Tibial nerve (tissue), 4 donors: ENCODE measurements at places on chromosomes 7 and 10.
A peak's percentile ranks its signal among the peaks of the same experiment; 100 is the strongest.

- peak overlapping the region; percentile 22 for H3K27ac ChIP-seq
- H3K4me3 ChIP-seq: no peak overlapping the region
- H3K4me1 ChIP-seq: no peaks in the 10 kb centered on the region
- H3K27me3 ChIP-seq: no peaks in the 10 kb centered on the region
These were observed 109.3 kb upstream of the RHEB start for GRCh38 chr7:151628846-151629604.

GRCh38 chr7:34153656-34154270 lies 248.4 kb downstream of the BMPER start:
- H3K4me1 ChIP-seq: no peaks in the 10 kb centered on the region
- H3K27ac ChIP-seq: no peak overlapping the region
- DNase-seq: no peak
- H3K4me3 ChIP-seq: no peak overlapping the region

DNA sequence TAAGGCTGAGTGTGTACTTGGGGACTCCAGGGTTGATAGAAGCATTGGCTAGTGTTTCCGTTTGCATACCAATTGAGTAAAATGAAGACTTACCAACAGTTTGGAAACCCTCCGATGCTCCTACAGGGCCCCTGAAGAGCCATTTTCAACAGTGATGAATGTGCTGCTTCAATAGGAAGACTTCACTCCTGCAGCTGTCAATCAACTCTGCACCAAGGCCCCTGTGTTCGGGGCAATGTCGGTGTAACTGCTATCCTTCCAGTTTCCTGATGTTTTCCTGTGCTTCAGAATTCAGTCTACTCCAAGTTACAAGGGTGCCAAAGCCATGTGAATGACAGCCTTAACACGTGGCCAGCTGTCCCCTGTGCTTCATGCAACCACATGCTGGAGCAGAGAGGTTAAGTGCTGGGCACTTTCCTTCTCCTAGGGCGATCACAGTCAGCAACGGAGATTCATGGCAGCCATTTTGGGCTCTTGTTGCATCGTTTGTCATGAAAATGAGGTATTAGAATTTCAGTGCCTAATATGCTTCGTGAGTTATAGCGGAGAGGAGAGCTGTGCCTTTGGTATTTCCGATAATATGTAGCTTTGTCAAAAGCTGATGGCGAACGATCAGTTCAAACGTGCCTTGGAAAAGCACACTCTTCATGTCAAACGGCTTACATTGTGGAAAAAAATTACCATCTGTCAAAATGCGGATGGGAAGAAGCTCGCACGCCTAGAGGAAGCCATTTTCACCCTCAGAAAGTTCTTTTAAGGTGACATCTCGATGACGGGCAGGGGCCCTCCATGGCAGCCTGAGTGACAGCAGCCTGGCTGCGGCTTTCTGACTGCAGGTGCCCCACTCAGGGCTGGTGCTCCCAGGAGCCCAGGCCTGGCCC lies 287.8 kb downstream of the ACTR3B start:
- DNase-seq: no peak
- no peaks in the 10 kb centered on the region for H3K36me3 ChIP-seq
- H3K4me3 ChIP-seq: no peak overlapping the region
- H3K27me3 ChIP-seq: no peaks in the 10 kb centered on the region
- no peaks in the 10 kb centered on the region for H3K4me1 ChIP-seq

DNA sequence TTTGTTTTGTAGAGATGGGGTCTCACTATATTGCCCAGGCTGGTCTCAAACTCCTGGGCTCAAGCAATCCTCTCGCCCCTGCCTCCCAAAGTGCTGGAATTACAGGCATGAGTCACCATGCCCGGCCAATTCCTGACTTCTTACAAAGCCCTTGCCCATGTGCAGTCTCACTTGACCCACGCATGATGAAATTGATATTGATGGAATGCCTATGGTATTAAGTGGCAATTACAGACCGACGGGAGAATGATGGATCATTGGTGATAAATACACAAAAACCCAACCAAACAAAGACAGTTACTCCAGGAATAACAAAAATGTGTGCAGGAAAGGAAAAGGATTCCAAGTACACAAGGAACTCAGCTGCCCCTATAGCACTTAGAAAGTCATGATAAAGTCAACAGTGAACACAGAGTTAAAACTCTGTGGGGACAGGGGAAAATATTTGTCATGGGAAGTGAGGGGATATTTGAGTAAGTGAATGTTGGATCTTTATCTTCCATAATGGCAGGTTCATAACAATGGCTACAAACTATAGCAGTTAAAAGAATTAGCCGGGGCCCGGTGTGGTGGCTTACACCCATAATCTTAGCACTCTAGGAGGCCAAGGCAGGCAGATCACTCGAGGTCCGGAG lies 21.6 kb downstream of the HIP1 start:
- H3K36me3 ChIP-seq: no peaks in the 10 kb centered on the region
- H3K4me1 ChIP-seq: peaks cover 6% of the 10 kb centered on the region
- no peak overlapping the region for H3K27ac ChIP-seq
- H3K4me3 ChIP-seq: no peak overlapping the region
- H3K27me3 ChIP-seq: no peaks in the 10 kb centered on the region
- DNase-seq: no peak

- peak overlapping the region; percentile 71 for H3K27ac ChIP-seq
- no peaks in the 10 kb centered on the region for H3K36me3 ChIP-seq
- H3K27me3 ChIP-seq: no peaks in the 10 kb centered on the region
- no peak overlapping the region for H3K4me3 ChIP-seq
- no peak for DNase-seq
- no peaks in the 10 kb centered on the region for H3K4me1 ChIP-seq
These were observed 89.8 kb upstream of the ANK3 start for GRCh38 chr10:60479305-60480020.

DNA sequence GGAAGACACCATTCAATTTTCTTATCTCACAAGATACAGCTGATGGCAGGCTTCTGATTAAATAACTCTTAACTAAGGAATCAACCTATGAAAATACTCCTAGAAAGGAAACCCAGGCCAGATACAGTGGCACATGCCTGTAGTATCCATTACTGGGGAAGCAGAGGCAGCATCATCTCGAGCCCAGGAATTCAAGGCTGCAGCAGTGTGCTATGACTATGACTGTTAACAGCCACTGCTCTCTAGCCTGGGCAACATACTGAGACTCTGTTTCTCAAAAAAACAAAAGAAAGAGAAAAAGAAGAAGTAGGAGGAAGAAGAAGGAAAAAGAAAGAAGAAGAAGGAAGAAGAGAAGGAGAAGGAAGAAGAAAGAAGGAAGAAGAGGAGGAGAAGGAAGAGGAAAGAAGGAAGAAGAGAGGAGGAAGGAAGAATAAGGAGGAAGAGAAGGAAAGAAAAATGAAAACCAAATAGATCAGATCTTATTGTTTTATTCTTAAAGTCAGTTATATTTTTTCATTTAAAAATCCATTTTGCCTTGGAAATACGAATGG lies 18.0 kb downstream of the DPY19L1 start:
- H3K27me3 ChIP-seq: no peaks in the 10 kb centered on the region
- H3K4me3 ChIP-seq: no peak overlapping the region
- H3K27ac ChIP-seq: no peak overlapping the region
- no peak for DNase-seq
- no peaks in the 10 kb centered on the region for H3K36me3 ChIP-seq

DNA sequence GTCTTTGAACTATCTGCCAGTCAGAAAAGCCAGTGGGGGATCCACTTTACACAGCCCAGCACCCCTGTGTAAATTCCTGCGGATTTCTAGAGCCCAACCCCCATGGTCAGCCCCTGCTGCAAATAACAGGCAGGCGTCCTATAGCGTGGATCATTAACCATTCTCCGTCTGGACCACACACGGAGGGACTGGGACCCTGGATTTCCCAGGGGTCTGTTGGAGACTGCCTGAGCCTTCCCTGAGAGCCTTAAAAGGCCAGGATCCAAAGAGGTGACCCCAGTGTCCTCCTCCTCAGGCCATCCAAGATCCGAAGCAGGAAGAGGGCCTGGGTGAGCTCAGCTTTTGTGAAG lies 11.2 kb upstream of the GRID1 start:
- H3K4me3 ChIP-seq: no peak overlapping the region
- peaks cover 4% of the 10 kb centered on the region for H3K4me1 ChIP-seq
- H3K27ac ChIP-seq: no peak overlapping the region
- peaks cover 43% of the 10 kb centered on the region for H3K27me3 ChIP-seq

DNA sequence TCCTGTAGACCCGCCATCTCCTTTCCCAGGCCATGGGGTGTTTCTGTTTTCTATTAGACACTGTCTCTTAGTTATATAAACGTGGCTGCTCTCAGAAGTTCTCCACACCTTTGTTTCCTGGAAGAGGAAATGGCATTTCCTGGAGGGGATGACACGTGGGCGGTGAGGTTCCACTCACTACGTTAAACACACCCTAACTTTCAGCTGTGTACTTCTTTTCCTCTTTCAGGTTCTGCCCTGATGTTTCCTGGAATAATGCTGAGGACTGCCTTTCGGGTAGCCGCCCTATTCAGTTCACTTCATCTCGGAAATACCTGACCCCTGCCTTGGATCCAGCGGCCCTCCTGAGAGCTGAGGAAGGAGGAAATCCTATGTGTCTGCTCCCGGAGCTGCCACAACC lies 3.4 kb upstream of the PRKCQ start:
- no peaks in the 10 kb centered on the region for H3K36me3 ChIP-seq
- H3K4me1 ChIP-seq: peaks cover 14% of the 10 kb centered on the region
- no peak for DNase-seq

DNA sequence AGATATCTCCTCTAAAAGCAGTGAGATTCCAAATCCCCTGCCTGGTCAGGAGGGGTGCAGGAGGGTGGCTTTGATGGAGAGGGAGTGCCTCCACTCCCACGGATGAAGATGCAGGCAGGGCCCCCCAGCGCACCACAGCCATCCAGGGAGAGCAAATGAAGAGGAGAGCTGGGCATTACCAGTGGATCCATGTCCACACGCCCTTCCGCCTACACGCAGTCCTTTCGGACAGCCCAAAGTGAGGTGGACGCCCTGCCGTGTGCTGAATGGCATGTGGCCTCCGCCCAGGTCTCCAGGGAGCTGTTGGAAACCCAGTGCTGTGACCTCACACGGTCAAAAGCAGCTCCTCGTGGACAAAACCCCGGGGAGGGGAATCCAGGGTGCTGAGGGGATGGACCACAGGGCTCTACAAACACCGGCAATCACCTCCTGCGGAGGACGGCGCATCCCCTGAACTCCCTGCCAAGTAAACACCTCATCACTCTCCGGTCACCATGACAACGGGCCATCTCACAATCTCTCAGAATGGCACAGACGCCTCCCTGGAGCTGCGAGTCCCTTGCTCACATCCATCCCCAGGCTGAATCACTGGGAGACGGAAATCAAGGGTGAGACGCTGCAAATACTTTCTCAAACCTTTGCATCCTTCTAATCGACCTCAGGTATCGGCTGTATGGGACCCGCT lies 35.0 kb upstream of the DNAAF5 start:
- no peak overlapping the region for H3K27ac ChIP-seq
- H3K4me3 ChIP-seq: no peak overlapping the region
- DNase-seq: no peak
- no peaks in the 10 kb centered on the region for H3K4me1 ChIP-seq
- H3K27me3 ChIP-seq: no peaks in the 10 kb centered on the region
- H3K36me3 ChIP-seq: peaks cover 25% of the 10 kb centered on the region

GRCh38 chr10:49569031-49569631 lies 30.2 kb upstream of the ERCC6 start:
- no peaks in the 10 kb centered on the region for H3K4me1 ChIP-seq
- no peaks in the 10 kb centered on the region for H3K27me3 ChIP-seq
- no peaks in the 10 kb centered on the region for H3K36me3 ChIP-seq
- DNase-seq: no peak

DNA sequence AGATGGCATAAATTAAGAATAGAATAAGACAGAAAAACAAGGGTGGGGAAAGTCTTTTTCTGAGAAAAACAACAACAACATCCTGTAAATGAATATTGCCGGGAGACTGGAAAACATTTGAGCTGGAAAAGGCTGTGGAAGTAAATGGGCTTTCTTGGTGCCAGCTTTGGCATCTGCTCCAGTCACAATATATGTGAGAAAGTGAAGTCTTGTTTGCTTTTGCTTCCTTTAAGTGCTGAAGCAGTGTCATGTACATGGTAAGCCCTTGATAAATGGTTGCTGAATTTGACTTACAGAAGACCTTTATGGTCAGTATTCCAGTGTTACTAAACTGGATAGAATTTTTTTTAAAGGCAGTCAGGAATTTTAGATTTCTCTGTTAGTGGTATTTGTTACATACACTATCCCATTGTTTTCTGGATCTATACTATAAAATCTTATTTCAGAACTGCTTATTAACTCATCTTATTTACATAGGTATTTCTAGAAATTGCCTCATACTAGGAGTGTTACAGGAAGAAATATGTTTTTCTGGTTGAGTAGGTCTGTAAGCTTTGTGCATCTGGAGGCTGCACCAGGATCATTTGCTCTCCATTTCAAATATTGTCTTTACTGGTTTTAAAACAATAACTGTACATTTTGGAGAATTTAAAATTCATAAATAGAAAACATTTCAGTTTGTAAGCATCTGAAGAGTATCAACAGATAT lies 201.7 kb upstream of the FOXP2 start:
- H3K27ac ChIP-seq: no peak overlapping the region
- no peaks in the 10 kb centered on the region for H3K4me1 ChIP-seq
- H3K4me3 ChIP-seq: no peak overlapping the region
- no peak for DNase-seq
- H3K27me3 ChIP-seq: no peaks in the 10 kb centered on the region

DNA sequence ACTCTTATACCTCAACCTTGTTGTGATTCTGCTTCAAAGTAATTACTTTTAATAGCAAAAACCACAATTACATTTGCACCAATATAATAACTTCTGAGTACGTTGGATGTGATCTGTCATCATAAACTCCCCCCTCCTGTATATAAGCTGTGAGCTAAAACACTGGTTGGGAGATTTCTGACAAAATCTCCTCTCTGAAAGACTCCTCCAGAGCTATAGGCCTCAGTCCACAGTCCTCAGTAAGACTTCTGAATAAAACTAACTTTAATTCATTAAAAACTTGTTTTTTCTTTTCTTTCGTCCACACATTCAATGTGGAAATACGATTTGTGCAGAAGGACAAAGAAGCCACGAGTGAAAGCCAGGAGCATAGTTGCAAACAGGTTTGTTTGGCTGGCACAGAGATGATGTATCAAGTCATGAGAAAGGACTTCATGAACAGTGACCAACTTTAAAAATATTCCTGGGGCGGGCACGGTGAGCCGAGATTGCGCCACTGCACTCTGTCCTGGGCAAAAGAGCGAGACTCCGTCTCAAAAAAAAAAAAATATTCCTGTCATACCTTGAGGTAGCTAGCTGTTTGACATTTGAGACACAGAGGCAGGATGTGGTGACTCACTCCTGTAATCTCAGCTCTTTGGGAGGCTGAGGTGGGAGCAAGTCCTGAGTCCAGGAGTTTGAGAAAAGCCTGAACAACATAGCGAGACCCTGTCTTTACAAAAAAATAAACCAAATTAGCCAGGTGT lies 91.1 kb upstream of the ARHGAP21 start:
- no peak overlapping the region for H3K27ac ChIP-seq
- no peak for DNase-seq
- H3K27me3 ChIP-seq: no peaks in the 10 kb centered on the region
- no peaks in the 10 kb centered on the region for H3K4me1 ChIP-seq
- H3K4me3 ChIP-seq: no peak overlapping the region
- H3K36me3 ChIP-seq: no peaks in the 10 kb centered on the region

DNA sequence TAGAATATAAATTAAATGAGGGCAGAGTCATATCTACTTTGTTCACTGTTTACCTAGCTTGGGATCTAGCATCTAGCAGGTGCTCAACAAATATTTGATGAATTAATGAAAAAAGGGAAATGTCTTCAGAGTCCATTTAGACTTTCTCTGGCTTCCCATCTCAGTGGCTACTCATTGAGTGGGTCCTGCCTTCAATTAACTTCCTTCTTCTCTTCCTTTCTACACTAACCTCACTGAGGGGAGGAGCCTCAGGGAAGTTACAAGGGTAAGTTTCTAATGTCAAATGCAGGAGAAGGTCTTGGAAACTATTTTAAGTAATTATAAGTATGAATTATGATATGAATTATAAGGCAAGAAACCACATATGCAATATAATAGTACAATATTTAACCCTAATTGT lies 28.2 kb upstream of the MPP7 start:
- H3K4me3 ChIP-seq: no peak overlapping the region
- no peaks in the 10 kb centered on the region for H3K27me3 ChIP-seq
- H3K36me3 ChIP-seq: no peaks in the 10 kb centered on the region
- no peak overlapping the region for H3K27ac ChIP-seq
- DNase-seq: no peak
